ENCODE measurements at places on chromosomes 6 and 20.
A peak's percentile ranks its signal among the peaks of the same experiment; 100 is the strongest.

DNA sequence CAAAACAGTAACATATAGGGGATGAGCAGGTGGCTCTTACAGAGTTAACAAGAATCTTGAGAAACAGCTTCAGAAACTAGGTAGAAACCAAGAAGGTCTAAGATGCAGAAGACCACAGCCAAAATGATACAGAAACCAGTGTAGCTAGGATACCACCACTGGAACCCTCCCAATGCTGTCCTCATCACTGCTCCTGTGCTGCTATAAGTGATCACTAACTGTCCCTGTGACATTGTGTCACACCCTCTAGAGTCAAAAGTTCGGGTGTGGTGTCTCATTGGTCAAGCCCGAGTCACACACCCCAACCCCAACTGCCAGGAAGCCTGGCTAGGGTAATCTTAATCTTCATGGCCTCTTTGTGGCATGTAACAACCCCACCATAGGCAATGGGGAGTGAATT is 153.1 kb downstream of the RCAN2 start:
- no peak for DNase-seq

GRCh38 chr6:151148111-151148510 is 91.7 kb upstream of the AKAP12 start:
- no peak for DNase-seq

DNA sequence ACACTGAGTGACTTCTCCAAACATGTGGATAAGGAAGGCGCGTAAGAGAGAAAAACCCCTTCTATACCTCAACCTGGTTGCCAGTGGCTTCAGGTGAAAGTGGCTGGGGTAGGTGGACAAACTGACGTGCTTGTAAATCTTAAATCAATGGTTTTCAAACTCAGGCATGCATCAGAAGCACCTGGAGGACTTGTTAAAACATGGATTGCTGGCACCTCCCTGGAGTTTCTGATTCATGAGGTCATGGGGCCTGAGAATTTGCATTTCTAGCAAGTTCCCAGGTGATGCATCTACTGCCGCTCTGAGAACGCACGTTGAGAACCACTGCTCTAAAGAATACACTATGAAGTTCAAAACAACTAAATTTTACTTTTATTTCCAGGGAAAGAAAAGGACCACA is 31.9 kb upstream of the TAB2 start:
- no peak for DNase-seq

DNA sequence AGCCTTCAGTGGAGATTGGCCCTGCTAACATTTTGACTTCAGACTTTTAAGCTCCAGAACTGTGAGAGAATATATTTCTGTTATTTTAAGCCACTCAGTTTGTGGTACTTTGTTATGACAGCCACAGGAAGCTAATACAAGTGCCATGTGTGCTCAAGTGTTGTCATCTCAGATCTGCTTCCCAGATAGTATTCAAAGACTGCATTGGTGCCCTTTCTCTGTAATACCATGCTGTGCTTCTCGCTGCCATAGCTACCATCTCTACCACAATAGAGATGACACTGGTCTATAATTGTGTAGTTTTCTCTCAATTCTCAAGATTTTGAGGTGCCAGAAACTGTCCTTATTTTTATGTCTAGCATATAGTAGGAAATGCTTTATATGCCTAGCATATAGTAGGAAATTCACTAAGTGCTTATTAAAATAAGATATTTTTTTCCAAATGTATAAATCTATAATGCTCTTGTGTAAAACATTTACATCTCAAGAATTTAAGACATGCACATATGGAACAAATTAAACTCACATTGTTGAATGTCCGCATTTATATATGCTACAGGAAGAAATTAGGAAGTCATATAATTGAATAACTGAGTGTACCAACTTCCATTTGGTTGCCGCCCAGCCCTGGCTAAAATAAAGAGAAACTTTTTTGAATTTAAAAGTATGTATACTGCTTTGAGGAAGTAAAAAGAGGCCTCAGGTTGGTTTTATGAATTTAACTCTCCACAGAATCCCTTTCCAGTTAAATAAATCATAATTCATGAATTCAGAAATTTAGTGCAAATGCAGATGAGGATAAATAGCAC is 77.6 kb downstream of the TPBG start:
- no peak for DNase-seq

- DNase-seq: no peak
Observed at GRCh38 chr6:20058912-20059311, 153.4 kb downstream of the MBOAT1 start.

DNA sequence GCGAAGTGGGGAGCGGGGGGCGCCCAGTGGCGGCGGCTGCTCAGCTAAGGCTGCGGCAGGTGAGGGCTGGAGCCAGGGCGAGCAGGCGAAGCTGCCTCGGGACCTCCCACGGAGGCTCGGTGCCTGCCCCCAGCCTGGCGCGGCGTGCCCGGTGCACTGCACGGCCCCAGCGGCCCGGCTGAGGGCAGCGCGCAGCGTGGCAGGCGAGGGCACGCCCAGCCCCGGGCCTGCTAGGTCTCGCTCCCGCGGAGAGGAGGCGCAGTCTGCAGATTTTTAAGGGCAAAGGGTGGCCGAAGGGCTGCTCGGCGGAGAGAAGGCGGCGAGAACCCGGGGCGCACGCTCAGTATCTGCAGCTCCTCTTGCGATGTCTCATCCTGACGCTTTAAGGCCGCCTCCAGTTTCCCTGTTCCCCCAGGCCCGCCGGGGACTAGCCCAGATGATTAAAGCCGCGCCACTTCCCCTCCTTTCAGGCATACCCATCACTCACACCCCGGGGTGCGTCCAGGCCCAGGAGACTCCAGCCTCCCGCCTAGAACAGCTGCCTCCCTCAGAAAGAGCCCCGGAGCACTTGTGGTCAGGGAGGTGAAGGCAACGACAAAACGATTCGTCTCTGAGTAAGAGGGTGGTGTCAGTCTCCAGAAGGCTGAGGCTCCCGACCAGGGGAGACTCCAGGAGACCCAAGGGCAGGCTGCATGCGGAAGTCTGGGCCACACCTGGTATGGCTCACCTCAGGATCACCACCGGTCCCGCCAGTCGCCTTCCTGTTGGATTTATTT is at the start of gene FERMT1:
FERMT1 (minus strand) TSS at position 158 of the 776 bp plus-strand sequence. CDS start 3,476 bp downstream, outside the sequence.
- peak; percentile 32 for DNase-seq

GRCh38 chr6:2129182-2129621 is 116.2 kb downstream of the GMDS start:
- peak; percentile 18 for DNase-seq

DNA sequence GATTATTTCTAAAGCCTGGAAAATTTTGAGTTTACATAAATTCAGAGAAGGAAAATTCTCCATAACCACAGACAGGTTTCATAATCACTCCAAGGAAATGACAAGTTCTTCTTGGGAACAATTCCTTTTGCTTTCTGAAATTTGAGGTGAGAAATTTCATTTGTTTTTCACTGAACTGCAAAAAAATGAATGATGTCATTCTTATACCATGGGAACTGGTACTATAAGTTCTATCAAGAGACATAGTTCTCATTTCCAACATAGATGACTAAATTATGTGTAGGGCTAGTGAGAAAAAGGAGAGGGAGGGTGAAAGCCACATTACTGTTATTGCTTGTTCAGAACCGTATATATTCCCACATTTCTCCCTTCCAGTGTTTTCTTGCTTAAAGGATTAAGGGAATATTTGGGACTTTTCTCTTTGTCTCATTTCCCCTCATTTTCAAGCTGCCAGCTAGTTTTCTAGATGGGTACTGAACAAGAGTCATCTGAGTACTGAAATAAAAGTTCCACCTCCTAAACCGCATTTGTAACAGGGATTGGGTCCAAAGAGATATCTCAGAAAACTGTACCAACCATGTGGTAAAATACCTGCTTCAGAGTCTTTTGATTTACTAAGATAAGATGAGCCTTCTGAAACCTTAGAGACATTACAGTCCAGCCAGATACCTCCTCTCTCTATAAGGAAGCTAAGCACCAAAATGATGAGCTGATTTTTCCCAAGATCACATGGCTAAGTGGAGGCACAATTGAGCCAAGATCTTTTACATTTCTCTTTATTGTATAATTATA is 144.3 kb upstream of the PRDM1 start:
- DNase-seq: no peak

- DNase-seq: no peak
Observed at GRCh38 chr20:17471606-17472187, 59.5 kb downstream of the BFSP1 start.

- DNase-seq: no peak
Observed at GRCh38 chr6:34919651-34920050, 30.6 kb downstream of the ANKS1A start.

GRCh38 chr6:157763904-157764177 is 59.2 kb upstream of the SNX9 start:
- DNase-seq: no peak

GRCh38 chr6:134533991-134534390 is 216.1 kb upstream of the SGK1 start:
- DNase-seq: no peak

DNA sequence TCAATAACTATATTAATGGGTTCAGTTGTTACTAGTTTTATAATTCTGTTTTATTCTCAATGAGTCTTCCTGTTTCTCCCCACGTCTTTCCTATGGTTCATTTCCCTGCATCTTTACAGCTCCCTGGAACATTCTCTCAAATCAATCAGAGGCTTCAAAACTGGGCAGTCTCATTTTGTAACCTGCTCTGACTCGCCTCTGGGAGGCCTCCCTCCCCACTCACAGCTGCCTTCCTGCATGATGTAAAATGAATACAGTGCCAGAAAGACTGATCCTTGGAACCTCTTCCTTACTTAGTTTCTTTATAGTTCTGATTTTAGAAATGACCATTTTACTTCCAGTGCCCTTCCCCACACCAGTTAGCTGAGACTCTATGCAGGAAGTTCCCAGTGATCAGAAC is 103.9 kb downstream of the ESR1 start:
- DNase-seq: no peak

DNA sequence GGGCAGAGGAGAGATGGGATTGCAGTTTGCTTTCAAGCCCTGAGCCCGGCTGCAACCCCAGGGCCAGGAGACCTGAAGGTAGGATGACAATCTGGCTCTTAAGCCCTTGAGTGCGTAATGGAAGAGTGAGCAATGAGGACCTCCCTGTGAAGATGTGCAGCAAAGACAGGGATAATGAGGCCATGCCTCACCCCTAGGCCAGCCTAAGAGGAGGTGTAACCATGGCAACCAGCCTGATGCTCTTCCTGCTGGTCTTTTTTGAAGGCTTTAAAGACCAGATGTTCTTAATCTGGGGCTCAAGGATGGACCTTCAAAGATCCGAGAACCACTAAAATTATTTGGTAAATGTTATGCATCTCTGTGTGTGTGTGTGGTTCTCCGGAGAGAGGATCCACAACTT is 8.2 kb downstream of the ARHGAP40 start:
- DNase-seq: no peak

- no peak for DNase-seq
Observed at GRCh38 chr6:132790450-132790849, 8.0 kb downstream of the SLC18B1 start.

- peak; percentile 39 for DNase-seq
Observed at GRCh38 chr6:148747471-148748165, 788 bp downstream of the UST start.

DNA sequence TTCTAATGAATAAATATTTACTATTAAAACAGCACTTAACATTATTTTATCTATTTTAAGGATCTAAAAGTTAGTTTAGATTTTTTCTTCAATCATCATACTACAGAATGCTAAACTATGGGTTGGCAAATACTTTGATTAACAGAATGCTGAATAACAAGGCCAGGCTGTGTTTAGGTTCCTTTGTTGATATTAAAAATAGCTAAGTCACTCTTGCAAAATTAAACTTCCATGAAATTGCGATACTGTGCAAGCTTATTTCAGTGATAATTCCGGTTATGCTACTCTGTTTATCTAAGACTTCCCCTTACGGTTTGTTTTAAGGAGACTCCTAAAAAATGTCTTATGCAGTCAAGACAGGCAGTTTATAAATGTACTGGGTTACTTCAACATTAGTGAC is 2.8 kb downstream of the RNF24 start:
- DNase-seq: no peak

DNA sequence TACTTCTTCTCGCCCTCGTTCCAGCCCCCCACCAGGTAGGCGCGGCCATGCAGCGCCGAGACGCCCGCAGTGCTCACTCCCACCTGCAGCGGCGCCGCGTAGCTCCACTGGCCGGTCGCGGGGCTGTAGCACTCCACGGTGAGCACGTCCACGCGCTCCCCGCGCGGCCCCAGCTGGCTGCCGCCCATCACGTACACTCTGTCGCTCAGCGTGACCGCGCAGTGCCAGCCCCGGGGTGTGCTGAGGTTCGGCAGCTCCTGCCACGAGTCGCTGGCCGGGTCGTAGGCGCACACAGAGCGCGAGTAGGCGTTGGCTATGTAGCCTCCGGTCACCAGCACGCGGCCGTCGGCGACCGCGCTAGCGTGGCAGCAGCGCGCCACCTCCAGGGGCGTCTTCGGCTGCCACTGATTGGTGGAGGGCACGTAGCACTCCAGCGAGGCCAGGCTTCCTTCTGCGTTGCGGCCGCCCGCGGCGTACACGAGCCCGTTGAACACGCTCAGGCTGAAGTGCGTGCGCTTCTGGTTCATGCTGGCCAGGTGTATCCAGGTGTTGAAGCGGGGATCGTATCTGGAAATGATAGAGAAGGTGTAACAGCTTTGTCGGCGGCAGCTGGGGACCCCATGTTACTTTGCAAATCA is 13.7 kb downstream of the KLHL31 start:
- DNase-seq: peak; percentile 81

DNA sequence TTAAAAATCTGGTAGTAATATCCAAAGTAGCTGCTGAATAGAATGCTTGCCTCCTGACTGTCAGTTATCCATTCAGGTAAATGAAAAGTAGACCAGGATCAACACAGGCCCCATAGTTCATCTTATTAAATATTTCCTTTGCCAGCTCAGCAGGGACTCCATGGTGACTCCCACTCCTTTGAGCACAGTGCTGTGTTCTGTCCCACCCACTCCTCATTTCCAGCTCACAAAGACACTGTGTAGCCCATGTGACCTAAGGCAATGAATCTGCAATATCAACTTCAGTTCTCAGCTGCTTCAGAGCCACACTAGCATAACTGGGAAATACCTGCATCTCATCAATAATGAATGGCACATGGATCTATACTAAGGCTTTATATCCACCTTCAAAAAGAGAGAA is 189.5 kb upstream of the MANEA start:
- DNase-seq: no peak

DNA sequence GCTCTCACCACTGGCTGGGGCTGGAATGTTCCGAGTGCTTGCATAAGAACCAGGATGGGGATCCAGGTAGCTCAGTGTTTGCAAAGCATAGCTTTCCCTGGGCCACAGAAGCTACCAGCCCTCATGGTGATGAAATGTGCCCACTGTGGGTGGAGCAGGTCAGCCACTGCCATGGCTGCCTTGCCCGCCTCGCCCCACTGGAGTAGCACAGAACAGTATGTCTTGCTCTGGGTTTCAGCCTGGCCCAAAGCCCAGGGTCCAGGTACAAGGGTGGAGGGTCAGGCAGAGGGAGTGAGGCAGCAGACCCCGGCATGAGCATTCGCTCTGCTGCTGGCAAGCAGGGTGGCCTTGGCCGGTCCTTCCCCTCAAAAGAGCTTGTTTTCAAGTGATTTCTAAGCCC is 34.7 kb downstream of the KCNK17 start:
- DNase-seq: no peak

DNA sequence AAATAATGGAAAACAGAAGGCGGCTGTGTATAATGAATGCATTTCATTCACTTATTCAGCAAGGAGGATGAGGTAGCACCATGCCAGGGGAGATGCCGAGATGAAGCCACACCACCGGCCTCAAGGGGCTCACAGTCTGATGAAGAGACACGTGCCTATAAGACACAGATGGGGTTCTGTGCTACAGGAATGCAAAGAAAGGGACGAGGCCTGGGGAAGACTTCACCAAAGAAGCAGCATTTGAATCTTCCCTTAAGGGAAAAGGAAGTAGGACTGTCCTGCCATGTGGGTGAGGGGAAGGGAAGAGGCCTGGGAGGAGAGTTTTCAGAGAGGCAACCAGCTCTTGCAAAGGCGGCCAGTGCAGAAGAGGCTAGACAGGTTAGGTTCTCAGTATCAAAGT is 98.9 kb downstream of the PSMG4 start:
- DNase-seq: no peak

- no peak for DNase-seq
Observed at GRCh38 chr6:3307436-3307835, 48.7 kb downstream of the PSMG4 start.

Data from stimulated activated naive CD8-positive, alpha-beta T cell treated with anti-CD3 and anti-CD28 coated beads, Interleukin-15, amount 100 ng/mL, for 72 hours (primary cell).